Islet precursor cell (in vitro differentiated cells): ENCODE measurements at places on chromosomes 5 and 9.
A peak's percentile ranks its signal among the peaks of the same experiment; 100 is the strongest.

DNA sequence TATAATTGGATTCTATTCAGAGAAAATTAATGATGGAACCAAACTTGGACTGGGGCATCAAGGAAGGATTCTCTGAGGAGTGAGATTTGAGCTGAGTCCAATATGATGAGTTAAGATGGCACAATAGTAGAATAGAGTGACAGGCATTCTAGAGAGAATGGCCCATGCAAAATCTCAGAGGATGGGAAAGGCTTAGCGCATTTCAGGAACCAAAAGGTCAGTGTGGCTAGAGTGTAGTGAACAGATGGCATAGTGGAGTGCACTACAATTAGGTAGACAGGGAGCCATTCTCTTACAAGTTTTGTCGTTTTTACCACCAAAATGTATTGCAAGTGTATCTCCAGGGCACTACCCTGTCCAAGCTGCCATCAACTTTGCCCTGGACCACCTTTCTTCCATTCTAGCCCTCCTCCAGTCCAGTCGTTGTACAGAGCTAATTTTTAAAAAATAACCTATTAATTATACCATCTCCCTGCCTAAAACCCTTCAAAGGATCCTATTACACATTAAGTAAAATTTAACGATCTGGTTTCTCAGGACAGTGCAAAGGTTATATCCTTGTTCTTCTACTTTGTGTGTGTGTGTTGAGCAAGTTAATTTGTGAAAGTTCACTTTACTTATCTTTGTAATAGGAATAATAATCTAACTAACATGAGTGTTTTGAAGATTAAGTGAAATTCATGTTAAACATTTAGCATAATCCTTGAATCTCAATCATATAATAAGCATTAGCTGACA, 211.7 kb downstream of the COMMD10 start:
- no peak for DNase-seq

DNA sequence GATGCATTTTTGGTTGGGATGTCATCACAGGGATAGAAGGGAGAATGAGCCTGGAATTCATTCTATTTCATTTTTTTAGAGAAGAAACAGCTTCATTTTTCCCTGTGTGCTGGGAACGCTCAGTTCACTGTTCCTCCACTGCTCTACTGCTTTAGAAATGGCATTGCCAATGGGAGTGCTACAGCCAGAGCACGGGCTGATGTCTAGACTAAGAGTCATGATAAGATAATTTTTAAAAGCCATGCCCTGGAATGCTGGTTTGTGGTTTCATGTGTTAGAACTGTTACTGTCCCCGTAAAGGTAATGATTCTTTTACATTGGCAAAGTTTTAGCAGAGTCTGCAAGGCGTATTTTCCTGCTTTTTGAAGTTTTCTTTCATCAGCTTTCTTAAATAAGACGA, 119.6 kb downstream of the SEMA6A start:
- DNase-seq: peak; percentile 75

- no peak for DNase-seq
Measured at GRCh38 chr9:99633265-99633664, 188.4 kb upstream of the NR4A3 start.

- DNase-seq: no peak
Measured at GRCh38 chr5:38871790-38872551, 26.2 kb downstream of the OSMR start.

DNA sequence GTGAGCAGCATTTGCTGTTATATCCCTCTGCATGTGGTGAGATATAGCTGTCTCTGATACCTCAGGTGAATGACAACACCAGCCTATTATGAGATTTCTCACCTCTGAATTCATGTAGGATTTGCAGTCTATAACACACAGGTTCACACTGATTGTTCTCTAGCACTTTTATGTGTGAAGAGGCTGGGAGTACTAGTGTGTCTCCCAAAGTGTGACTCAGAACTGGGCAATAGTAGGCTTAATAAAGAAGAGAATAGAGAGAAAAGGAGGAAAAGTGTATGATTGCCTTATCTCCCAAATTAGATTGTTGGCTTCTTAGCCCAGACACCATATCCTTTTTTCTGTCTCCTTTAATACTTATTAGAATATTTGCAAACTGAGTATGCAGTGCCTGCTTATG, 232.0 kb downstream of the PJA2 start:
- no peak for DNase-seq

DNA sequence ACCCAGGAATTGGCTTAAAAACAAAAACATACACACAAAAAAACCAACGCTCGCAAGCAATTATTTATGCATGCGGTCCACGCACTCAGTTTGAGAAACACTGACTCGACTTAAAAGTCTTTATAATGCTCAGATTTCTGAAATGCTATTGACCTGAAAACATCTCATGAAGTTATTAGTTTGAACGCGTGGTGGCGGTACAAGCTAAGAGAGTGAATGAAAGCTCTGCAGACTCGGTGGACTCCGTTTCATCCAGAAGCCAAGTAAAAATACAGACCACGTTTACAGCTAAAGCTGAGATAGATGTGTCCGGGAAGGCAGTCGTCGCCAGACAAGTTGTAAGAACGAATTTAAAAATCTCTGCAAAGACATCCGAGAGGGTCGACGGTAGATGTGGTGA, at the start of gene PCDHB6:
Gene PCDHB6, plus strand, starts transcription at position 246 of the 400 bp plus-strand sequence. CDS start 201 bp downstream, outside the sequence.
- DNase-seq: no peak

- no peak for DNase-seq
Measured at GRCh38 chr5:116420540-116420939, 154.1 kb downstream of the SEMA6A start.

GRCh38 chr9:113918697-113919350, 42.7 kb downstream of the ZNF618 start:
- DNase-seq: no peak

DNA sequence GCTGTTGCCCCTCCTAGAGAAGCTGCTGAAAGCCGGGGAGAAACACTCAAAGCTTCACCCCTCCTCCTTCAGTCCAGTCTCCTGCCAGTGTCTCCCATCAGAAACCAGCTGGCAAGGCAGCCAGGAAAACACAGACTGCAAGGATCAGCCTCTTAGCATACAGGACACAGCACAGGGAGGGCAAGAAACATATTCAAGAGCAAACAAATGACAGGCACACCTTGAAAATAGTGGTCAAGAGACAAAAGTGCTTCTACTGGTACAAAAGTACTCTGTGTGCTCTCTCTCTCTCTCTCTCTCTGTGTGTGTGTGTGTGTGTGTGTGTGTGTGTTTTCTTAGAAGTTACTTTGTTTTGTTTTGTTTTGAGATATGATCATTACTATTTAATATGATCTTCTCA, 227.2 kb downstream of the RAB3C start:
- DNase-seq: no peak

DNA sequence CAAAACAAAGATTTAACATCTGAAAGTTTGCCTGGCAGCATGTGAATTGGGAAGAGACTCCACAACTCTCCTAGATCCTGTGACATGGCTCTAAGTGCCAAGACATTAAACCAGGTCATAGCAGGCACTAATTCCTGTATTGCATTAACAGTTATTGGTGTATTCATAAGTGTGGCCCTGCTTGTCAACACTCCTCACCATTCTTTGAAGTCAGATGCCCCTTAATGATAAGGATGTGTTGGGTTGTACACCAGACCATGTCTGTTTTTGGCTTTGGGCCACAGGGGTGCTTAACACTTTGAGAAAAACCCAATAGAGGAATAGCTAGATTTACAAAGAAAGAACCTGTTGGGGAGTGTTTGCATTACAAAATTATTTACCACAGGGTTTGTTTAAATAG, 43.4 kb upstream of the PDE8B start:
- DNase-seq: no peak

DNA sequence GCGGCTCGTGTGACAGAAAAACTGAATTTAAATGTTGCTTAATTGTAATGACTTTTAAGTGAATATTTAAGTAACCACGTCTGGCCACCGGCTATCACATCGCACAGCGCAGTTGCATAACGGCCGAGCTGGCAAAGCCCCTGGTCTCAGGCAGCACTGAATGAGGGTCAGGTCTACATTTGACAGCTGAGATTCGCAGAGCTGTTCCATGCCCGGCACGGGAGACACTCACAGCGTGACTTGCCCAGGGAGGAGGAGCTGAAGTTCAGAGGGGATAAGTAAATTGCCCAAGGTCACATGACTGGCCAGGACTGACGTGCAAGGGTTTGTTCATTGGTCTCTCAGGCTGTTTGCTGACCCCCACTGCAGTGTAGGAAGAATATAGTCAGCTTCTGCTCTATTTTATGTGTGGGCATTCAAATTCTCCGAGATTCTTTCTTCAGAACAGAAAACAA, 17.4 kb upstream of the COL5A1 start:
- peak; percentile 61 for DNase-seq

- DNase-seq: no peak
Measured at GRCh38 chr9:76138360-76138759, 247.9 kb downstream of the PCSK5 start.

- no peak for DNase-seq
Measured at GRCh38 chr9:134735441-134736175, 94.0 kb downstream of the COL5A1 start.

GRCh38 chr5:164934039-164934438, 1428.6 kb downstream of the MAT2B start:
- DNase-seq: no peak

DNA sequence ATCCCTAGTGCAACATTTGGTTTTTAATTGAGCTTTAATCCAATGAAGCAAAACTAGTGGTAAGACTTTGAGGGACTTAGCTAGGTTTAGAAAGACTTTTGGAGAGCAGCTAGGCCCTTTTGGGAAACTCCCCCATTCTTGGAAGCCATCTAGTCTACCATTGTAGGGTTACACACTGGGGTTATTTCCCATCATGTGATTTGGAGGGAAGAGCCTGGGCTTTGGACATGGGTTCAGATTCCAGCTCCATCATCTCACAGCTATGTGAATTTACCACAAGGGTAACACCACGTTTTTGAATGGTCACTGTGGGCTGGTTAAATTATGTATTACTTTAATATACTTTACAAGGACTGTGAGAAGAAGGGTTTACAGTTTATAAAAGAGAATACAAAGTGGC, 18.3 kb upstream of the TNFSF15 start:
- no peak for DNase-seq

DNA sequence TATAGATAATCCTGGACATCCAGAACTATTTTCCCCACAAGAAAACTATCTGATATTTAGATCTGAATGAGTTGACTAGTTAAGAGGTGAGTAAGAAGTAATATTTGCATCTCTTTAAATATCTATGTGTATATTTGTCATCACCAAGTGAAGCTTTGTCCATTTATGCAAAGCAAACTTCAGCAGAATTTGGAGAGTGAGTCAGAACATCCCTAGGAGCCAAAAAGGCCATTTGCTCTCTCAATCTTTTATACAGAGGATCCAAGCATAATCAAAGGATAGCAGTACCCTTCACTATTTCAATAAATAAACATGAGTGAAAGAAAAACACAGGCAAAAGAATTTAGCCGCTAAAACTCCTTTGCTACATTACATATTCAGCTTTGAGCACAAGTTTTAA, 454.4 kb downstream of the NR2F1-AS1 start:
- DNase-seq: no peak

GRCh38 chr5:98108497-98108896, 665.0 kb upstream of the RGMB start:
- DNase-seq: no peak

DNA sequence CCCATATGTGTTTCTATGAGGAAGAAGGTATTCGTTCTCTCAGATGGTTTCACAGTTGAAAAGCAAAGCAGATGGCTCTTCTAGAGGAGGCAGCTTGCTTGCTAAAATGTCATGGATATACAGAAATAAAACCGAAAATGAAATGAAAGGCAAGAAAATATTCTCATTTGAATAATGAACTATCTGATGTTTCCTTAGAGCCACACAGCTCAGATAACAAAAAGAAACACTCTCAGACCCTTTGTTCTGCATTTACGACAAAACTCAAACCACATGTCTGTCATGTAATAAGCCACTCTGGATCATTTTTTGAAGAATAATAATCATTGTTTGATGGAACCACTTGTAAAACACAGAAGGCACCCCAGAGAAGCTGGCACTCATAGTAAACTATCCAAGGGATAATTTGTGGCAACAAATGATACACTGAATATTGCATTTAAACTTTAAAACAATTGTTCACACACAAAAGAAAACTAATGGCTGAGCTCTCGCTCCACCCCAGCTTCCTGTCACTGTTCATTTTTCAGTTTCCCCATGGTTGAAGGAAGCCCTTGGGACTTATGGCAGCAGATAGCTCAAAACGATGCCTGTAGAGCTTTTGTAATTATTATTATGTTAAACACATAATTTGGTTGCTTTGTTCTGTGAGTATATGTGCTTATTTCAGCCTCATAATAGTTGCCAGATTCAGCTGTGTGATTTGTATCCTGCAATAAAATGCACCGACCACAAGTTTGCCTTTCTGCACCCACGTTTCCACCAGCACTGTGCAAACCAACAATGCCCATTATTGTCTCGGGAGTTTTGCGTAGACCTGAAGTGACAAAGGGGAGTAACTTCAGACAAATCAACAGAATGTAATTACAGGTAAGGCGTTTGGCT, 256.0 kb downstream of the TMEM167A start:
- no peak for DNase-seq

DNA sequence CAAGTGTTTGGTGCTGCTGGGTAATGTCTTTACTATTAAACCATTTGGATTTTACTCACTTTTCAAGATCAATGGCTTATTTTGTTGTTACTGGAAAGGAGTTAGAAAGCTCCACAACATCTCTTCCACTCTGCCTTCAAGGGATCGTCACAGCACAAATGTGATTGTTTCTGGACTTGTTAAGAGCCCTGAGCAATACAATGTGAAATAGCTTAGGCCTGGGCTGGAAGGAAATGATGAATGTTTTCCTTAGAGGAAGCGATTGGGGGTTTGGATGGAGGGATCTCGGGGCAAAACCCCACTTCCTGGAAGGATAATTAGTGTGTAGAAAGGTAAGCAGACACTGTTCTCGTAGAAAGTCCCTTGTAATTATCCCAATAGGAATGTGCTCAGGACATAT, 59.3 kb upstream of the MYO10 start:
- DNase-seq: no peak

DNA sequence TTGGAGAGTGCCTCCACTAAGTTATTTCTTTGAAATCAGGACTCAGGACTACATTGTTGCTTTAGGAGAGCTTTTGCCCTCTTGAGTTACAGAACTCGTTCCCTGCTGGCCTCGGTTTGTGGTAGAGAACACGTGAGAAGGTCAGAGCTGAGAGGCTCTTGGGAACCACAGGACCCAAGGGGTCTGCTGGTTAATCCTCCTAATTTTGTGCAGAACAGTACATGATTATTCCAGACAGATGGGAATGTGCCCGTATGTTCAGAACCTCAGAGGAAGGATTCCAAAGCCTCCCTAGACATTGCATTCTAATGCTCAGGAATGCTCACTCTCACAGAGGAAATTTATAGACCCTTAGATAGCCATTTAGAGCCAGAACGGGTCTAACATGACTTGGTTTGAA, 25.2 kb upstream of the BASP1 start:
- DNase-seq: no peak

GRCh38 chr9:23005156-23005555, 558.5 kb downstream of the DMRTA1 start:
- no peak for DNase-seq

GRCh38 chr9:109908459-109909390, 128.7 kb downstream of the PALM2AKAP2 start:
- DNase-seq: no peak

GRCh38 chr5:180153099-180153498, 55.9 kb downstream of the RASGEF1C start:
- no peak for DNase-seq

- no peak for DNase-seq
Measured at GRCh38 chr9:114428466-114428865, 40.7 kb upstream of the AKNA start.

- peak; percentile 89 for DNase-seq
Measured at GRCh38 chr5:33049842-33050241, 338.7 kb downstream of the NPR3 start.

GRCh38 chr5:78979909-78980308, 5.2 kb downstream of the ARSB start:
- DNase-seq: no peak

- no peak for DNase-seq
Measured at GRCh38 chr9:116587919-116588318, 99.2 kb upstream of the TRIM32 start.
